Stimulated activated CD8-positive, alpha-beta memory T cell treated with anti-CD3 and anti-CD28 coated beads, Interleukin-4, amount 100 ng/mL, for 24 hours (primary cell): ENCODE measurements at places on chromosomes 6 and 20.

- no peak for DNase-seq
Observed at GRCh38 chr6:33534702-33535101, 45.4 kb downstream of the BAK1 start.

DNA sequence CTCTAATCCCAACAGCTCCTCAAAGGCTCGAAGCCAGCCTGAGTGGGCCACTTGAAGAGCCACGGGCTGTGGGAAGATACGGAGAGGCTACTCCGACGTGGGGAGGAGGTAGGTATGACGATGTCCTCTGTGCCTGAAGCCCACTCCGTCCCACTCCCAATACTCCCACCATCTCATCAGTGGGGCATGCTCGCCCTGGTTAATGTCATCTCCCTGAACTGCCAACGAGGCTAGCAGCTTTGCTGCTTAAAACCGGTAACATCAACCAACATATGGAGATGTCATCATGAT, 11.1 kb downstream of the NRN1 start:
- no peak for DNase-seq

DNA sequence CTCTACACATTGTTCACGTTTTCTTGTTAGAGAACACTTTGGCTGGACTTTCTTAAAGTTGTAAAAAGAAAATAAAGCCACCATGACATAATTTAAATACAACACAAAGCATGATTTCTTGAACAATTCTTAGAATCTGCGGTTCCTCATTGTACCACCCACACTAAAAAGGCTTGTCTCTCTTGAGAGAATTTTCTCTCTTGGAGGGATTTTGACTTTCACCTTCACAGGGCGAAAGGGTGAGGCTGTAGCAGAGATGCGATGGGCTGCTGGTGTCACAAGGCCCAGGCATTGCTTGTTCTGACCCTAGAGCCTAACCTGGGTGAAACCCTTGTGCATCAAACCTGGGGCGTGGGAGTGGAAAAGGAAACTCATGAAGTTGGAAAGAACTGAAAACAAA, 122.7 kb upstream of the RIPOR2 start:
- no peak for DNase-seq

- no peak for DNase-seq
Observed at GRCh38 chr6:14023855-14024254, 93.7 kb upstream of the CD83 start.

GRCh38 chr20:63966172-63966943, 3.4 kb downstream of the ZNF512B start:
- DNase-seq: no peak

- no peak for DNase-seq
Observed at GRCh38 chr20:37290158-37290810, 829 bp downstream of the MANBAL start.

- no peak for DNase-seq
Observed at GRCh38 chr6:135093578-135093977, 39.0 kb upstream of the HBS1L start.

GRCh38 chr6:30260036-30260504, 46.9 kb upstream of the TRIM26 start:
- peak; percentile 15 for DNase-seq

- no peak for DNase-seq
Observed at GRCh38 chr20:18034039-18034438, 23.7 kb downstream of the OVOL2 start.

DNA sequence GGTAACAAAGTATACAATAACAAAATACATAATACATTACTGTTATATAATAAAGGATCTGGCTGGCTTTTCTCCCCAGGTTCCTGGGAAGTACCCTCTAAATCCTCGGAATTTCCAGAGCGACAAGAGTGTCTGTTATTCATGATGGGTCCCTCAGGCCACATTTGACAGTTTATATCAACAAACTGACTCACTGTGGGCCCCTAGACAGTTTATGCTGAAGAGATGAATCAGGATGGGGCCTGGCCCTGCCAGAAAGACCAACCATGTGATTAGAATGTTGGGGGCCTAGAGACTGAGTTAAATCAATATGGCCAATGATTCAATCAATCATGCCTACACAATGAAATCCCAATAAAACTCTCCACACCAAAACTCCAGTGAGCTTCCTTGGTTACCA, 13.5 kb downstream of the USP45 start:
- DNase-seq: no peak

DNA sequence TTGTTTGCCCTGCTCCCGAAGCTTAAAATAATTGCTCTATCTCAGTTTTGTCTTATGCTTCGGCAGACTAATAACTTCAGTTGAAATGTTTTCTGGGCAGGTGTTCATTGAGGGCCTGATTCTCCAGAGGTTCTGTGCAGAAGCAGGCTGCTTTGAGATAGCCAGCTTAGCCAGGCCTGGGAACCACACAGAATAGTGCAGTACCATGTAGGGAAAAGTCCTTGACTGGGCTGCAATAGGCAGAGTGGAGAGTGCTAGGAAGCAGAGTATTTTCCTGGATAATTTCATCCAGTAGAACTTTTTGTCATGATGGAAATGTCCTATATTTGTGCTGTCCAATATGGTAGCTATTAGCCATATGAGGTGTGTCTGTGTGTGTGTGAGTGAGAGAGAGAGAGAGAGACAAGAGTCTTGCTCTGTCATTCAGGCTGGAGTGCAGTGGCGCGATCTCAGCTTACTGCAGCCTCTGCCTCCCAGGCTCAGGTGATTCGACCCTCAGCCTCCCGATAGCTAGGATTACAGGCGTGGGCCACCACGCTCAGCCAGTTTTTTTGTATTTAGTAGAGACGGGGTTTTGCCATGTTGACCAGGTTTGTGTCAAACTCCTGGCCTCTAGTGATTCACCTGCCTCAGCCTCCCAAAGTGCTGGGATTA, 15.9 kb downstream of the TOP1 start:
- DNase-seq: no peak

- DNase-seq: no peak
Observed at GRCh38 chr6:31002471-31002870, 7.8 kb upstream of the MUC22 start.

GRCh38 chr6:13846841-13847240, 32.5 kb upstream of the MCUR1 start:
- DNase-seq: no peak

- no peak for DNase-seq
Observed at GRCh38 chr6:111472933-111473435, 10.0 kb downstream of the REV3L start.

- DNase-seq: no peak
Observed at GRCh38 chr6:35128496-35128895, 12.6 kb downstream of the TCP11 start.
